ENCODE measurements at places on chromosomes 13 and 19. TPM values are rescaled to one million over a fixed set of nuclear protein-coding genes. Genes with fewer than 3 reads are reported as not detected.

LGI4 gene
- polyA plus RNA-seq = 2.7 TPM

FAAP24 gene
- polyA plus RNA-seq = 4.1 TPM

ZBTB32 gene
- polyA plus RNA-seq = 0.94 TPM

RGL3 gene
- polyA plus RNA-seq = 58.1 TPM

CFAP97D2 gene
- 0.29 TPM for polyA plus RNA-seq

DNA sequence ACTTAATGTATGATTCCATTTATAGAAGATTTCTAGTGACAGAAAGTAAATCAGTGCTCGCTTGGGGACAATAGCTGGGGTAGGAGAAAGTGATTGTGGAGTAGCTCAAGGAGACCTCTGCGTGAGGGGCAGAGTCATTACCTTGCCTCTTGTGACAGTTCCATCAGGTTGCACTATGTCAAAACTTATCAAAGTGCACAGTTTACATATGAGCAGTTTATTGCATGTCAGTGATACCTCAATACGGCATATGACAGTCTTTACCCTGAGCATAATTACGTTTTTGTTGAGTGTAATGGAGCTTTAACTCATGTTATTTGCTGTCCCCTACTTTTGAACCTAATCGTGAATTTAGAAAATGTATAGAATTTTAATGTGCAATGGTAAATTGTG is 15.0 kb downstream of the ARHGEF7 start:
- DNase-seq = no peak

DNA sequence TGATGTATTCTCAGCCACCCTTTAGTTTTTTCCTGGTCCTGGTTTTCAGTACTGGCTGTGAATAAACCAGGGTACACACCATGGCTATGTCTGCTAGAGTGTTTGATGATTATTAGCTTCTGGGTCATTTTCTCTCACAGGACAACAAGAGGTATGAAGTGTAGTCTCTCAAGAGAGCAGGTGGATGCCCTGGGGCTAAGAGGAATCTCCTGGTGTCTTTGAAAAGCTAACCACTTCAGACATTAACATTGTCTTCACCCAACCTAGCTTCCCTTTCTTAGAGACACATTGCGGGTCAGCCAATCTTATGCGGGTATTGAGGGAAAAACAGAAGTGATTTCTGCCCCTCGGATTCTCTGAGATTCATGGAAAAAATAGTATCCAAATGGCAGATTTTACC is 1.6 kb downstream of the ZNF730 start:
- DNase-seq = no peak

DNA sequence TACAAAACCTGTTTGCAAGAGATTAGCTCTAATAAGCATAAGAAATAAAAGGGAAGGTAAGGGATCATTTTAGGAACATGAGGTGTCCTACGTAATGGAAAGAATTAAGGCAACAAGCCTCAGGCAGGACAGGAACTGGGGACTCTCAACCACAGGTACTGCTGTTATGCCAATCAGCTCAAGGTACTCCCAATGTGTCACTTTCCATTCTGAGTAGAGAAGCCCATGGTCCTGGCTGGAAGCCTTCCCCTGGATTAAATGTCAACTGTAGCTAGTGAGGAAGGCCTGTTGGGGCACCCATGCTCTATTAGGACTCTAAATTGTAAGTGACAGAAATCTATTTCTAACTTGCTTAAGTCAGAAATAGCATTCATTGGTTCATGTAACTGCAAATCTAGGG is 134.6 kb downstream of the DPF1 start:
- no peak for DNase-seq

GRCh38 chr13:112842343-112842856 is 126.6 kb upstream of the MCF2L start:
- no peak for DNase-seq

DNA sequence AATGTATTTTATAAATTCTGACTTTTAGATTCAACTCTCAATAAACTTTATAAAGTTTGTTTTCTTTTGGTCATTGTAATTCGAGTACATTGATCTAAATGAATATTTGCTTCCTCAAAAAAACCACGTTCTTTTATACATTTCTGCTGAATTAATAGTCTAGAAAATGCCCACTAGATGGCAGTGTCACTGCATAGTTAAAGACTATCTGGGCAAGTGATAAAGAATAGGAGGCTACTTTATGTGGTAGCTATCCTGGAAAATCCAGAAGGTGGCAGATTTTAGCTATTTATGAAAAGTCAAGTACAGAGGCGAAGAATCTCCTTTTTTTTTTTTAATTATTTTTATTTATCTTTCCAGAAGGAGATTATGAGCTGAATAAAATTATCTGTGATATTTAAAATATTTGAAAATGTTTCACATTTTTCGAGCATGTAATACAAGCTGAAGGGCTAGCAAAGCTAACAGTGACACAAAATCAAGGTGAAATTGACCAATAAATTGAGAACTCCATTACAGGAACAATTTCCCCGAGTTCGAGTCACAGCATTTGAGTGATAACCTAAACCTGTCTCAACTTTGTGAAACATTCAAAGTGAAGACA is 221.8 kb downstream of the OLFM4 start:
- DNase-seq = peak; percentile 62

DNA sequence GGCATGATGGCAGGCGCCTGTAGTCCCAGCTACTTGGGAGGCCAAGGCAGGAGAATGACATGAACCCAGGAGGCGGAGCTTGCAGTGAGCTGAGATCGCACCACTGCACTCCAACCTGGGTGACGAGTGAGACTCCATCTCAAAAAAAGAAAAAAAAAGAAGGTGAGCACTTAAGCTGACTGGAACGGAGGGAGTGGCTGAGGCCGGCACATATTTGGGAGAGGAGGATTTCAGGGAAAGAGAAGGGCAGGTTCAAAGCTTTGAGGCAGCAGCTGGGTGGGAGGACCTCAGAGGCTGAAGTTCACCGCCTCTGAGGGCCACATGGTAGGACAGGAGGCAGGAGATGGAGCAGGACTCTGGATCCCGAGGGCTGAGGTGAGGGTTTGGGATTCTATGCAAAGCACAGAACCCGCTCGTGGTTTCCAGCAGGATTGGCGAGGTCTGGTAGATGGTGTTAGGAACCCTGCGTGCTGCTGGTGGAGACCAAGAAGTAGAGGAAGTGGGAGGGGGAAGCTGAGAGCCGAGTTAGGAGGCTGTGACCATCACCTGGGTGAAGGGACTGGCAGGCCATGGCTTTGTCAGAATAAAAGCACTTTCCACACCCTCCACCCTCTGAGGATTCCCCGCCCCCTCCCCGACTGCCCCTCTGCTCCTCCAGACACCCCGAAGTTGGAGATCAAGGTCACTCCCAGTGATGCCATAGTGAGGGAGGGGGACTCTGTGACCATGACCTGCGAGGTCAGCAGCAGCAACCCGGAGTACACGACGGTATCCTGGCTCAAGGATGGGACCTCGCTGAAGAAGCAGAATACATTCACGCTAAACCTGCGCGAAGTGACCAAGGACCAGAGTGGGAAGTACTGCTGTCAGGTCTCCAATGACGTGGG is 8.4 kb downstream of the CD22 start:
- DNase-seq = no peak

- no peak for DNase-seq
Observed at GRCh38 chr19:2678044-2678671, 24.3 kb downstream of the GNG7 start.

DNA sequence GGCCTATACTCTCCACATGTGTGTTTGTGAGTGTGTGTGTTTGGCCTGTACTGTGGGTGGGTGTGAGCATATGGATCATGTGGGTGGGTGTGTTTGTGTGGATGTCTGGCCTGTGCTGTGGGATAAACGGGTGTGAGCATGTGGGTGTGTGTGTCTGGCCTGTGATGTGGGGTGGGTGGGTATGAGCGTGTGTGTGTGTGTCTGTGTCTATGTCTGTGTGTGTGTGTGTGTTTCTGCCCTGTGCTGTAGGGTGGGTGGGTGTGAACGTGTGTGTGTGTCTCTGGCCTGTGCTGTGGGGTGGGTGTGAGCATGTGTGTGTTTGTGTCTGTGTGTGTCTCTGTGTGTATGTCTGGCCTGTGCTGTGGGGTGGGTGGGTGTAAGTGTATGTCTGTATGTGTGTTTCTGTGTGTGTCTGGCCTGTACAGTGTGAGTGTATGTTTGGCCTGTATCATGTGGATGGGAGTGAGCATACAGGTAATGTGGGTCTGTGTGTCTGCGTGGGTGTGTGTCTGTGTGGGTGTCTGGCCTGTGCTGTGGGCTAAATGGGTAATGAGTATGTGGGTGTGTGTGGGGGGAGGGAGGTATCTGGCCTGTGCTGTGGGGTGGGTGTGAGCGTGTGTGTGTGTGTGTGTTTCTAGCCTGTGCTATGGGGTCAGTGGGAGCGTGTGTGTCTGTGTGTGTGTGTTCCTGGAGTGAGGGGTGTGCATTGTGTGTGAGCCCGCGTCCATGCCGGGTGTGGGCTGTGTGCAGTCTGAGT is 20.8 kb upstream of the KCTD15 start:
- DNase-seq = no peak

- no peak for DNase-seq
Observed at GRCh38 chr19:3682741-3683404, 17.4 kb downstream of the PIP5K1C start.

GRCh38 chr19:51139299-51140014 is 2.6 kb upstream of the SIGLEC7 start:
- no peak for DNase-seq

GRCh38 chr13:52085421-52085820 is 43.5 kb downstream of the NEK5 start:
- no peak for DNase-seq

DNA sequence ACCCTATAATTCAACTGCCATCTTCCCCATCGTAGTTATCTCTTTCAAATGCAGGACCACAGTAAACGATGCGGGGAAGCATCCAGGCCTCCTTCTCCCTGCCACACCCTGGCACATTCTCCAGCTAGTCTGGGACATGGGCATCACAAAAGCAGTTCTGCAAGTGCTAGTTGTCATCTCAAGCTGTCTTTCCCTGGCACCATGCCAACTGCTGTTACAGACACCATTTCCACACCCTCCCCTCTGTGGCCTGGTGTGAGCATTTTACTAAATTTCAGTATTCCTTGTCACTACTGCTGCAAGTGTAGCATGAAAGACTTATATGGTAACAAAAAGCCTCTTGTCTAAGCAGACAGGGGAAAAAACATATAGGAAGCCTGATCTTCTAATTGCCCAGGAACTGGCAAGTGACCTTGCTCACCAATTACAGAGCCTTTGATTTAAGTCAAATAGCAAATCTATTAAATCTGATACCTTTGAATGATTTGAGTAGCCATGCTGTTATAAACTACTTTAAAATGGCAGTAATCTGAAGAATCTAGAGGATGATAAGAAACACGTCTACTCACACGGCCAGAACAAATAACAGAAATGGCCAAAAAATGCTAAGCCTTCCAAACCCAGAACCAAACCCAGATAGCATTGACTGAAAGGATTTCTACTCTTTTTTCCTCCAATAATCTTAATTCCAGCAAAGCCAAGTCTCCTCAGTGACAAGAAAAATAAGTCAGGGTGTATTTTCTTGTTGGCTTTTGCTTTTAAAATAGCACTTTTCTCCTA is 179.0 kb downstream of the NUFIP1 start:
- DNase-seq = no peak

DNA sequence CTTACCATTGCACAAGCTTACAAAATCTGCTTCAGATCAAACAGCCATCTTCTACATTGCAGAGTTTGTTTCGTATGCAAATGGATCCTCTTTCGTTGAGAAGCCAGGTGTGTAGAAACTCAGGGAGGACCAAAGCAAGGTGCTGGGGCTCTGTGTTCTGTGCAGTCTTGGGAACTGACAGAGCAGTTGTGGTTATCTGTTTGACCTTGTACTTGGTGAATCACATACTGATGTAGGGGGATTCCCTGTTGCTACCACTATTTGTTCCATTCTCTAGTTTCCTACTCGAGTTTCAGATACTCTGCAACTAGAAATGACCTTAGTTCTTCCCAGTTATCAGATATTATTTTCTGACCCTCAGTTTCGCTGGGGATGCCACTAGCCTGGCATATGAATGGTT is 95.2 kb upstream of the CLDN10 start:
- DNase-seq = no peak

DNA sequence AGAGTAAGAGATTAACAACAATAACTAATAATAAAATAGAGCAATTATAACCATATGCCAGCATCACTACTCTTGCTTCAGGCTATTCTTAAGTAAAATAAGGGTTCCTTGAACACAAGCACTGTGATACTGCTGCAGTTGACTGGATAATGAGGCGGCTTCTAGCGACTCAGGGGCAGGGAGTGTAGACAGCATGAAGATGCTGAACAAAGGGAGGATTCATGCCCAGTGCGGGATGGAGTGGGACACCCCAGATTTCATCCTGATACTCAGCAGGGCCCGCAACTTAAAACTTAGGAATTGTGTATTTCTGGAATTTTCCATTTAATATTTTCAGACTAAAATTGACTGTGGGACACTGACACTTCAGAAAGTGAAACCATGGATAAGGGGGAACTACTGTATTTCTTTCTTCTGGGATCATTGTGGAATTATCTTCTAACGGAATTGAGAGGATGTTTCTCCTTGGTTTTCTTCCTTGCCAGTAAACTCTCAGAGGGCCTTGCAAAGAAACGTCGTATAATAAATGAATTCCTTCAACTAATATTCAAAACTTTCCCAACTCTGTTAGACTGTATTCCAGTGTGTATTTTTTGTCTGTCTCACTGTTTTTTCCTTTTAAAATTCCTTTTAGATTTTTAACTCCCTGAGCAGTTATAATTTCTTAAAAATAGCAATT is 127.5 kb downstream of the B3GLCT start:
- no peak for DNase-seq

GRCh38 chr13:98581971-98582702 is 5.2 kb upstream of the STK24 start:
- no peak for DNase-seq

DNA sequence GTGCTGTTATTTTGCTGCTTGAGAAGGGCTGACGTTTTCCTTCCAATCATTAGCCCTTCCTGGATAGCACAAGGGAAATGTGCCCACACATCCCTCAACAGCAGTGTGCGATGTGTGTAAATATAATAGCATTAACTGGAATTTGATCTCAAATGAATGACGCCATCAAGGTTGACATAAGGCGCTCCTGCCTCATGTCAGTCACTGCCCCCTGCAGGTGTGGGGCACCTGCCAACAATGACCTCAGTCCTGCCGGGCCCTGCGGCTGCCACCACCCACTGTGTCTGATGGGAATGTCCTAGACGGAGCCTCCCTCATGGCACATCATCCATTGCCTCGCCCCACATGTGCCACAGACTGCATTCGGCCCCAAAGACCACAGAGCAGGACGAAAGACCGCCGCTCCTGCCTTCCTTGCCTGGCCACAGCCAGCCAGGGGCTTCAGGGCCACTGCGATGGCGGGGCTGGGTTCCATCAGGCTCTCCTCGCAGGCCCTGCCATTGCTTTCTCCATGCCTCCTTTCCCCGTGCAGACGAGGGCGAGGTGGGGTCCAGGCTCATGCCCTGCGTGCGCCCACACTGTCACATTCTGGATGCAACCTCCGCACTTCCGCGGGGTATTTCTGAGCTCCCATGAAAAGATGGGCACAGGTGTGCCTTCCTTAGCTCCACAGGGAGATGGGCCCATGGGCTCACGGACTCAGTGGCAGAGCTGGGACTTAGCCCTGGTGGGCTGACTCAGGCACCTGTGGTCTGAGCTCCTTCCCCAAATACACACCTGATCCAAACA is 146.7 kb downstream of the SOX1 start:
- DNase-seq = peak; percentile 52

- DNase-seq = no peak
Observed at GRCh38 chr13:50421473-50422130, 406.4 kb downstream of the KCNRG start.
